Renal pelvis (tissue), 12 donors: ENCODE measurements at places on chromosomes 12 and 14. TPM values are rescaled to one million over a fixed set of nuclear protein-coding genes. Genes with fewer than 3 reads are reported as not detected.

DNA sequence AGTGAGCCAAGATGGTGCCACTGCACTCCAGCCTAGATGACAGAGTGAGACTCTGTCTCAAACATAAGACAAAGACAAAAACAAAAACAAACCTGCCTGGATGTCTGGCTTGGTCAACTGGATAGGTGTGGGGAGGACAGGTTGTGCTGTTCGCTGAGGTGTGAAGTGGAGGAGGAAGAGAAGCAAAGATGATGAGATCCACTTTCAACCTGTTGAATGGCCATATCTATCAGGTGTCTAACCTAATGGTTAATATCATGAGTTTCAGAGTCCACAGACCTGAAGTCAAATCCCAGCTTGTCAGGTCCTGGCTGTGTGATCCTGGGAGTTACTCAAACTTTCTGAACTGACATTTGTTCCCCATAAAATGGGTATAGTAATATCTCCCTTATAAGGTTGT lies 9.7 kb upstream of the CCDC177 start:
- DNase-seq, result no peak

- DNase-seq, result no peak
Measured at GRCh38 chr12:121874071-121874470, 14.5 kb upstream of the PSMD9 start.

DNA sequence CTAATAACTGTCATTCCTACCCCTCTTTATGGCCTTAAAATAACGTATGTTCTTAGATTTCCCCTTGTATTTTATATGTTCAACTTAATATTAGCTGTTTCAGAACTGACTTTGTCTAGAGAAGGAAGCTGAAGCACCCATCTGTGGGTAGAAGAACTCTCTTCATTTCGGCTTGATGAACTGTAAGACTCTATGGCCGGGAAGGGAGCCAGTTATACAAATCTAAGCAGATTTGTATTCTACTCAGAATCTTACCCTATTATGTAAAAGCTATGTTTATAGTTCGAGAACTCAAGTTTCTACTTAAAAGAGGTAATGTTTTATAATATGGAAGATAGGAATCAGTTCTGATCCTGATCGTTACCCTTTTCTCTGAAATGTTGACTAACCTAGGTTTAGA lies 390.9 kb upstream of the PRICKLE1 start:
- no peak for DNase-seq

- no peak for DNase-seq
Measured at GRCh38 chr14:65239938-65240296, 137.6 kb upstream of the MAX start.

Gene OR6C2
- polyA plus RNA-seq, result not detected

DNA sequence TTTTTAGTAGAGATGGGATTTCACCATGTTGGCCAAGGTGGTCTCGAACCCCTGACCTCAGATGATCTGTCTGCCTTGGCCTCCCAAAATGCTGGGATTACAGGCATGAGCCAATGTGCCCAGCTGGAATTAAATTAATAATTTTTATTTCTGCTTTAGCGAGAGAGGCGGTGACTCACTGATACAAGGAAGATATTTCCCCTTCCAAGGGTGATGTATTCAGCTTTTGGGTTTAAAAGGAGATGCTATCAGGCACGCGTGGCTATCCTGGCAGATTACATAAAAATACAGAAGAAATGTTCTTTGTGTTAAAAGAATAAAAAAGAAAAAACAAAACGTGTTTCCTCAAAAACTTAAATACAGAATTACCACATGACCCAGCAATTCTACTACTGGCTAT lies 12.4 kb upstream of the P2RX7 start:
- no peak for DNase-seq

Gene SCNN1A
- 105 TPM for polyA plus RNA-seq

GRCh38 chr12:124626971-124627411 lies 59.6 kb upstream of the NCOR2 start:
- no peak for DNase-seq

DNA sequence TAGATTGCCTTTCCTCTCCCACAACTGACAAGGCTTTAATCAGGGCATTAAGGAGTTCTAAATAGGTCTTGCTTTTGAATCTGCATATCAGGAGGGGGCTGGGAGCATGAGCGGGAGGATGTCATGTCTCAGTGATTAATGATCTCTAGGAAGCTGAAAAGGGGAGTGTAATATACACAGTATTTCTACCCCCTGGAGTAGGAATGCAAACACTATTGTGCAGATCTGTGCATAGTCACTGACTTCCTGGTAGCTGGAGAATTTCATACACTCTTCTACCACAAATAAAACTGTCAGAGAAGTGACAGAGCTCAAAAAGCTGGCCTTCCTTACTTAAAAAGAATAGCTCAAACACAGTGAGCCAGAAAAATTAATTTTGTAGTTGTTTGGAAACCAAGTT lies 65.8 kb downstream of the RIC8B start:
- peak; percentile 82 for DNase-seq

GRCh38 chr12:54625598-54625997 lies 9.1 kb downstream of the LACRT start:
- no peak for DNase-seq

Gene CD163L1
- polyA plus RNA-seq, result 2.3 TPM

Gene DTX1
- 12.2 TPM for polyA plus RNA-seq

Gene WIF1
- 2.3 TPM for polyA plus RNA-seq

- DNase-seq, result no peak
Measured at GRCh38 chr12:40502322-40502721, 189.9 kb upstream of the CNTN1 start.

Gene EXOC3L4
- polyA plus RNA-seq, result 6.1 TPM

DNA sequence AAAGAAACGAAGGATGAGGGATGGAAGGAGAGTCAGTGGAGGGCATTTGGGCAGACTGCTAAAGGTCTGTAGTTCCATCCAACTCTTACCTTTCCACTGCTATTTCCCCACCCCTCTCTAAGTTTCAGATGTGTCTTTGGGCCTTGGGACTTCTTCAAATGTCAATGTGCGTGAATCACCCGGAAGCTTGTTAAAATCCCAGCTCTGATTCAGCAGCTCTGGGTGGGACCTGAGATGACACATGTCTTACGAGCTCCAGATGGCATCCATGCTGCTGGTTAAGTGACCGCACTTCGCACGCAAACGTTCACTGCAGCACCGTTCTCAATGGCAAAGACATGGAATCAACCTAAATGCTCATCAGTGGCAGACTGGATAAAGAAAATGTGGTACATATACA lies 309.9 kb downstream of the VRK1 start:
- DNase-seq, result no peak
